ENCODE measurements at places on chromosomes 1 and 21.

- DNase-seq = no peak
Measured at GRCh38 chr1:58258082-58258481, 288.4 kb downstream of the OMA1 start.

- no peak for DNase-seq
Measured at GRCh38 chr1:104636581-104636980, 886.9 kb downstream of the AMY1C start.

DNA sequence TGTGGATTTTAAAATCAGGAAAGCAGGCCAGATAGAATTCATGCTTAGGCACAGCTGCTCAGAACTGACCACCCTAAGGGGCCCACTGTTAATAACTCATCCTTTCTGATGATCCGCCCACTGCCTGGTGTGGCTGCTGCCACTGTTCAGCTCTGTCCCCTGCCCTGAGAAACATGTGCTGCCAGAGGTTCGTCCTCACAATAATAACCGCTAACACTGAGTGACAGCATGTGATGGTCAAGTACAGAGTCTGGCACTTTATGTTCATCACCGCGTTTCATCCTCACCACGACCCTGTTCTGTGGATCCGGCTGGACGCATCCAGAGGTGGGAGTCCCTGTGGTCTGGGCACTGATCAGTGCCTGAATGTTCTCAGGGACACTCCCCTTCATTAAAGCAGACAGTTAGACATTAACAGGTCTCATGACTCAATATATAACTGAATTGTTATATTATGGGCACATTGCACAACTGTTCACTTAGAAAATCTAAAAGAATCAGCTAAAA is 108.6 kb downstream of the SIM2 start:
- DNase-seq = no peak

- no peak for DNase-seq
Measured at GRCh38 chr1:36517011-36517771, 34.5 kb upstream of the CSF3R start.

GRCh38 chr1:27646676-27647075 is 11.7 kb upstream of the FGR start:
- DNase-seq = no peak
